Activated CD4-positive, alpha-beta memory T cell treated with anti-CD3 and anti-CD28 coated beads, Interleukin-2, amount 10 ng/mL, durations not matched to agents 7 days and 5 days (primary cell): ENCODE measurements at places on chromosomes 3 and 15. TPM values are rescaled to one million over a fixed set of nuclear protein-coding genes. Genes with fewer than 3 reads are reported as not detected.

Gene ZNF385D
- total RNA-seq = not detected

Gene RSRC1
- 37.4 TPM for total RNA-seq

DNA sequence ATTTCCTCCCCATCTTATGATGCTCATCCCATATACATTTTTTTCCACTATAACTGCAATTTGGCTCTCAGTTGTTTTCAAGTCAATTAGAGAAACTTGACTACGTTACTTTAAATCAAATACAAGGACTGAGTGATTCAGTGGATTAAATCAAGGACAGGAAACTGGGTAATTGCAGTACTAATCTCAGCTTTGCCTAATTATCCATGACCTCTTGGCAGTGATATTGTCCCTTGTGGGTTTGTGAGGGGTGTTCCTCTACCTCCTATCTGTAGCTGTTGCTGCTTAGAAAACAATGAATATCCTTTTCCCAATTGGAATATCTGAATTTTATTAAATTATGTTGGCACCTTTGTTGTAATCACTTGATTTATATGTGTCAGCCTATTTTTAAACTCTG is 79.4 kb downstream of the ZPLD1 start:
- H3K4me3 ChIP-seq = no peak overlapping the region
- no peaks in the 10 kb centered on the region for H3K4me1 ChIP-seq
- H3K36me3 ChIP-seq = no peaks in the 10 kb centered on the region

DNA sequence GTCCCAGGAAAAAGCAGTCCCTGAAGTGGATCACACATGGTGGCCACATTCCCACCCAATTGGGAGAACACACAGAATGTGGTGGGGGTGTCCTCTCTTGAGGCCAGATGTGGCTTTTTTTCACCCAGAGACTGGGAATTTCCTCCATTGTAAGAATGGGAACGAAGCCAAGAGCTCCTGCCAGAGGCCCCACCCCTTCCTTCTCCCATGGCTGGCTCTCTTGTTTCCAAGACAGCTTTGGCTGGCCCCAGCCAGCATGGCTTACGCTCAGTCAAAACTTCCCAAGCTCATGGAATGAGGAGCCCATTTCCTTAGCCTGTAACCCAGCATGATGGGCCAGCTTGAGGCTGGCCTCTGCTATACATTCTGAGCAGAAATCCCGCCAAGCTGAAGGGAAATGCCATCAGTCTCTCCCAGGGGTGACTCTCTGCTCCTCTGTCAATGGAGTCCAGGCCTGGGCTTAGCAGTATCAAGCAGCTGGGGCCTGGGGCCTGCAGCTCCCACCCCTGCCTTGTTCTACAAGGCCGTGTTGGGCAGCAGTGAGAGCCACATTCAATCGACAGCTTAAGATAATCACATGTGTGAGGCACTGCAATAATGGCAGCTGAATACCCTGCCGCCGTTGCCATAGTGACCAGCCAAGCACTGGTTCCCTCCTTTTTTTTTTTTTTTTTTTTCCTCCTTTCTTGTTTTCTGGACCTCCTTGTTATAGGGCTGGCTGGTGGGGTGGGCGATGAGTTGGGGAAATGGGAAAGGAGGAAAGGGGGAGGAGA is 142.4 kb downstream of the EPHB1 start:
- no peak overlapping the region for H3K4me3 ChIP-seq
- no peaks in the 10 kb centered on the region for H3K36me3 ChIP-seq
- no peaks in the 10 kb centered on the region for H3K4me1 ChIP-seq
- no peak for DNase-seq
- no peak overlapping the region for H3K27ac ChIP-seq
